Activated naive CD8-positive, alpha-beta T cell treated with anti-CD3 and anti-CD28 coated beads, Interleukin-2, amount 10 ng/mL, durations not matched to agents 7 days and 5 days (primary cell): ENCODE measurements at places on chromosomes 1 and 21. TPM values are rescaled to one million over a fixed set of nuclear protein-coding genes. Genes with fewer than 3 reads are reported as not detected.

The AMIGO1 gene
- 9.4 TPM for total RNA-seq

- DNase-seq: no peak
Observed at GRCh38 chr1:15073799-15074308, 79.7 kb upstream of the TMEM51 start.

GRCh38 chr1:209601809-209602657, 18.5 kb downstream of the CAMK1G start:
- DNase-seq: no peak

- peak; percentile 55 for DNase-seq
Observed at GRCh38 chr1:54081306-54082270, 28.2 kb downstream of the TCEANC2 start.

DNA sequence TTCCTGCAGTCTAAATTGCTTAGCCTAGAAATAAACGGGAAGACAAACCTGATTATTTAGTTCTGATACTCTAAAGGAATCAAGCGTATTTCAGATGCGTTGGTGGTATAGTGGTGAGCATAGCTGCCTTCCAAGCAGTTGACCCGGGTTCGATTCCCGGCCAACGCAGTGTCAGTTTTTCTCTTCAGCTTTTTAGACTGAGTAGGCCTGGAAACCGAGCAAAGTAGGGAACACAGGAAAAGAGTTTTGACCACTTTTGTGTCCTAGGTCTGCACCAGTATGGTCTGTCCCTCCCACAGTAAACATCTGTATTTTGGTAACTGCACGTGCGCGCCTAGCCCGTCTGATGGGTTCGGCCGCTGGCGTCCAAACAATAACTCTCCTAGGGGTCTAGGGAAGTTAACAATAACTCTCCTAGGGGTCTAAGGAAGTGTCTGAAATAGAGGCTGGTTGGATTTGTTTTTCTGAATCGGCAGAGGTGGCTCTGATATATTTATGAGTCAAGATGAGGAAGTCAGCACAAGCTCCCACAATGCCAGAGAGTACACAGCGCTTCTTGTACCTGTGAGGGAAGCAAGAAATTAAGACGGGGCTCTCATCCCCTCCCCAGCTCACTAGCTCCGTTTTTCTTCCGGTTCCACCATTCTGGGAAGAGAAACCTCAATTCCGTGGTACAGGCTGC, 15.6 kb upstream of the HJV start:
- peak; percentile 79 for DNase-seq

GRCh38 chr1:237042526-237042891, 525 bp downstream of the RYR2 start:
- no peak for DNase-seq

DNA sequence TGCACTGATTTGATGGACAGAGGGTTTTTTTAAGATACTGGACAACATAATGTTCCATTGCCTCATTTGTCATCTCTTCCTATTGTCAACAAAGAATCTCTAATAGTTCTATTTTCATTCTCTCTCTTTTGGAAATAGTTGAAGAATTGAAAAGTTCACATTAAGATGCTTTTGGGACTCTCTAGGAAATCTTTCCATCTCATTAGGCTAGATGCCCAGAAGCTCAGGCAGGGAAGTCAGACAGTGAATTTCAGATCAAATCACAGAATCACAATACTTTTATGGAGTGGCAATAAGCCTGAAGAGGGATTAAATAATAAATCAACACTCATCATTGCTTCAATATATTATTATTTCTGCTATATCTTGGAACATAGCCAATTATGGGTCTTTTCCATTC, 29.2 kb downstream of the NEGR1 start:
- DNase-seq: no peak

The KMO gene
- total RNA-seq: 0.25 TPM

DNA sequence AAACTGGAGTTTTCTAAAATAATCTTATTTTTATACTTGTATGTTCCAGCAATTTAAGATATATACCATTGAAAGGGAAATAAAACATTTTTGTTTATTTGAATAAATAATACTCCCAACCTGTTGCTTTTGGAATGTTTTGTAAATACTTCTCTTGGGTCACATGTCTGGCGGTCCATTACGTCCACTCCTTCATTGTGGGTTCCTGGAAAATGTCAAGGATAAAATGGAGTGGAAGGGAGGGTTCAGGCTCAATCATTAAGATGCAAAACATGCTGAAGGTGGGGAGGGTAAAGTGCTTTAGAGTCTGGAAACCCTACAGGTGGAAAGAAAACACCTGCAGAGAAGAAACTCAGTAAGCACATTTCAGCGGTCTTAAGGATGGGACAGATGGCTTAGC, 34.2 kb upstream of the FAM3B start:
- no peak for DNase-seq

GRCh38 chr1:151124763-151125403, 21.5 kb downstream of the SEMA6C start:
- no peak for DNase-seq

DNA sequence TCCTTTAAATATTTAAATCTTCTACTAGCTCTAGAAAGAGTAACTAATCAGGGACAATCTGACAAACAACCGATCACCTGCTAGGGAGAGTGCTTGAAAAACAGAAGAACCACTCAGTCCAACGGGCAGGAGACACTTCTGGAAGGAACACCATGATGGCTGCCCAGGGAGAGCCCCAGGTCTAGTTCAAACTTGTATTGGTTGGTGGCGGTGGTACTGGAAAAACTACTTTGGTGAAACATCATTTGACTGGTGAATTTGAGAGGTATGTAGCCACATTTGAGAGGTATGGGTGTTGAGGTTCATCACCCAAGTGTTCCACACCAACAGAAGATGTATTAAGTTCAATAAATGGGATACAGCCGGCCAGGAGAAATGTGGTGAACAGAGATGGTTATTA, 4.8 kb upstream of the WDR47 start:
- DNase-seq: no peak

- peak; percentile 10 for DNase-seq
Observed at GRCh38 chr1:234535763-234536515, 57.0 kb upstream of the TARBP1 start.

The NUCKS1 gene
- 200 TPM for total RNA-seq

DNA sequence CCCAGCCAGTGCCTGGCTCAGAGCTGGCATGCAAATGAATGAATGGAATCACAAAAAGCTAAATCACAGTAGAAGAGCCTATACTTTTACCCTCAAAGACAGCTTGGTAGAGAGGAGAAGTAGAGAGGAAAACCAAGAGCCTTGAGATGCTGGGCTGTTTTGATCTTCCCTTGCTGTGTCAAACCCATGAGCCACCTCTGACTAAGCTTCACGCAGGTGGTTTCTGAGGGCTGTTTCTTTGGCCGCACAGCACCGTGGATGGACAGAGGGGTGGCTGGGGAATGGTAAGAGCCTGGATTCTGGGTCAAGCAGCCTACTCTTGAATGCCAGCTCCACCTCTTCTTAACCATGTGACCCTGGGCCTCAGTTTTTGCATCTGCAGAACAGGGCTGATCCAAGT, 18.6 kb downstream of the ABCG1 start:
- no peak for DNase-seq

The CELA2A gene
- not detected for total RNA-seq

DNA sequence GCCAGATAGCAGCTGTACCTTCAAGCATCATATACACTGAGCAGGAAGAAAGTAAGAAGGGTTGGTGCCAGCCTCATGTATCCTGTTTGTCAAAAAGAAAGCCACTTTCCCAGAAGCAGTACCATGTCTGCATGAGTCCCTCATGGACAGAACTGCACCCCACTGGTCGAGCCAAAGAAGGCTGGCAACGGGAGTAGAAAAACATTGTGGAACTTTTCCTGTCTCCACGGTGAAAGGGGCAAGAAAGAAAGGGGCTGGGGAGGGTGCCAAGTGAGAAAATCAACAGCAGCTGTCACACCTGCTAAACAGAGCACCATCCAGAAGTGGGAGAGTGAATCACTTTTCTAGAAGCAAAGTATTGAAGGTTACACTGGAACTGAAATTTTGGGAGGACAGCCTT, 621.7 kb downstream of the LMO4 start:
- no peak for DNase-seq

DNA sequence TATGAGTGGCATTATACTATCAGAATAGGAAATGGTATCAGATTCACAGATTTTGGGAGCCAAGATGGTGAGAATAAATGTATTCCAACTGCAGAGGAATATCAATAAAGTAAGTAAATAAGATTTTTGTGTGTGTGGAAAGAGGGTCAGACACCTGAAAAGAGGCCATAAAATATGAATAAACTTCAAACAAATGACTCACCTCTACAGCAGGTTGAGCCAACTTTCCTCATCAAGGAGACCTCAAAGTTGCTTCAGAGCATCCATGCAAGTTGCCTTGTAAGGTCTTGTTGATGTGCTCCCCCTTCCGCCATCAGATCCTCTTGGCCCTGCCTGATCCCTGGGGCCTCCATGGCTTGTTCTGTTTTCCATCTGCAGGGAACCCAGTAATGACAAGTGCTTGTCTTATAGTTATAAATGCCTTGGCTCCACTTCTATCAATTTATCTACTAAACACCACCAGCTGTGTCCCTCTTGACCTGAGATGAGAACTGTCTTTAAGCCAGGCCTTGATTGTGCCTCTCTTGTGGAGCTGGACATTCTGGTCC, 775.6 kb downstream of the LTN1 start:
- DNase-seq: no peak

GRCh38 chr21:38596264-38597042, 98.2 kb upstream of the ERG start:
- no peak for DNase-seq
